ENCODE measurements at places on chromosomes 5 and 9.
A peak's percentile ranks its signal among the peaks of the same experiment; 100 is the strongest.

GRCh38 chr5:26856238-26856637 is 182.1 kb downstream of the CDH9 start:
- no peak for DNase-seq

- no peak for DNase-seq
These were observed 67.1 kb downstream of the PRR16 start for GRCh38 chr5:120531215-120531614.

DNA sequence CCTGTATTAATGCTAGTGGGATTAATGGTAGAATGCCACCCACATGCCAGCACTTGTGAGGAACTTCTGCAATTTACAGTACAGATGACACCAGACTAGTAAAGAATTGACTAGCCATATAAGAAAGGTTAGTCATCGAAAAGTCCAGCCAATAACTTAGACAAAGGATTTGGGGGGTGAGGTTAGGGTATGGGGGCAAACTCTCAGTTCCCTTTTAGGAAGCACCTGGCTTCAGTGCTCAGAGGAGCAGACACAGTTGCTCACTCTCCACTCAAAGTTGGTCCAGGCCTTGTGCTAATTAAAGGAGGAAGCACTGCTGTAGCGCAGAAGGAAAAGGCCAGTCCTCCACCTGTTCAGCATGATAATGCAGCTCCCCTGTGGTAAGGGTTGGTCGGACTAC is 25.2 kb downstream of the TGFBR1 start:
- DNase-seq = no peak

- no peak for DNase-seq
These were observed 105.4 kb upstream of the PCAT7 start for GRCh38 chr9:94449486-94449885.

DNA sequence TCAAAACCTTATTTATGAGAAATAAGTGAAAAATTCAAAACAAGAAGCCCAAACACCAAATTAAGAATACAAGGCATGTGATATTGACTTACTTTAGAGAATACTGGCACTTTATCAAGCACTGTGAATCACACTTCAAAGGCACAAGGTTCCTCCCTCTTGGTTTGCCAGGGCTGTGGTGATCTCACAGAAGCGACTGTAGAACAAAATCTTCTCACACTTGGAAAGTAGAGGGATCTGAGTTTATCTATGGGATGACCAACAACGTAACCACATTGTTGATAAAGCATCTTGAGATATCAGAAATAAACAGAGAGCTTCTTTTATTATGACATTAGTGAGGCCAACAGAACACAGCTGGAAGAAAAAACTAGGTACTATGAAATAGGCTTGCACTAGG is 295.9 kb downstream of the NFIB start:
- no peak for DNase-seq

DNA sequence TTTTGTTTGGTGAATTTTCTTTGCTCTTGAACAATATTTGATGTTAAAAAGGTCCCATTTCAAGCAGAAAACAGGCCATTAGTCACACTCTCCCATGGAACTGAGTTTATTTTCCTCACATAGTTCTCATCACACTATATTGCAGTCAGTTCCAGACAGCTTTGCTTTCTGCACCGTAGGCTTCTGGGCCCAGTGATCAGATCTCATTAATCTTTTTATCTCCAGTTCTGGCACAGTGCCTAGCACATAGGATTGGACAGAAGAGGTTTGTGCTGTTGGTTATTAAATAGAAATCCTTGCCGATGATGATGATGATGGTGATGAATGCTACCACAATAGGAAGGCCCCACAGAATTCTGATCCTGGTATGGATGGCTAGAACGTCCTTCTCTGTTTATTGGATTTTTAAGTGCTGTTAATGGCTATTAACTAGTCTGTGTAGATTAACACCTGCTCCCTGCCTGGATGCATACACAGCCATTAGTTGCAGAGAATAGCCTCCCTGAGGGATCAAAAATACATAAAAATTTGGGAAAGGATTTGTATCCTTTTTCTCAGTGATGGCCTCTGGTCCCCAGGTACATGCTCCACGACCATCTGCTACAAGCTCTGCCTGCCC is 52.0 kb upstream of the NTRK2 start:
- peak; percentile 74 for DNase-seq

DNA sequence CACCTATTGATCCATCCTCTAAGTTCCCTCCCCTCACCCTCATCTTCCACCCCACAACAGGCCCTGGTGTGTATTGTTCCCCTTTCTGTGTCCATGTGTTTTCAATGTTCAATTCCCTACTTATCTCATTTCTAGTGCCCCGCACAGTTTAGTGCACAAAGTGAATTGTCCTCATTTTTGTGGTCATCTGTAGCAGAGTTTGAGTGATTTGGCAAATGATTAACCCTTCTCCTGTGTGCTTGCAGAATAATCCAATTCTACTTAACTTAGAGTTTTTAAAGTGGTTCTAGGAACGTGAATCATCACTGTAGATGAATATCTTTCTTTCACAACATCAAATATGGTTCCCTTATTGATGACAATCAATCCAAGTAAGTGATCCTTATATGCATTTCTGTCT is 6.3 kb upstream of the HAPLN1 start:
- DNase-seq = no peak

- no peak for DNase-seq
These were observed 53.8 kb downstream of the NR2F1 start for GRCh38 chr5:93636837-93637236.

- DNase-seq = no peak
These were observed 37.7 kb upstream of the ICE1 start for GRCh38 chr5:5384660-5385330.

- DNase-seq = peak; percentile 75
These were observed 1354.4 kb upstream of the C9orf72 start for GRCh38 chr9:28927691-28928090.

- no peak for DNase-seq
These were observed 7.0 kb downstream of the CDC42SE2 start for GRCh38 chr5:131270809-131271208.

DNA sequence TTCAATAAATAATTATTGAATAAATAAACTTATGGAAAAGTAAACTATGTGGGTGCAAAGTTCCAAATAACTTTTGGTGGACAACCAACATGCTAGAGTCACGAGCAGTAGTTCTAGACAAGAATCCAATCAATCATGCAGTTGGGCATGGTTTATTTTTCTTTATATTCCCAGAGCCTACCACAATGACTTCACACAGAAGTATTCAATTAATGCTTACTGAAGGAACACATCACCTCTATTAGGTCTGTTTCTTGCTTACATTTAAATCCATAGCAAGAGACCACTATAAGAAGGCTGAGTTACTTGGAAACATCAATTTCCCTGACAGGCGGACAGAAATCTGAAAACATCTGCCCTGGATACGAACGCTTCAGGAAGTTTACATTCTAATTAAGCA is 214.2 kb downstream of the TMEM232 start:
- DNase-seq = no peak

- no peak for DNase-seq
These were observed 8.8 kb downstream of the MAPK9 start for GRCh38 chr5:180283026-180283615.

GRCh38 chr5:135307143-135307903 is 91.7 kb downstream of the MACROH2A1 start:
- peak; percentile 21 for DNase-seq

GRCh38 chr9:105245029-105245890 is 809 bp downstream of the SLC44A1 start:
- DNase-seq = peak; percentile 94

GRCh38 chr9:125761676-125762450 is 14.7 kb downstream of the PBX3 start:
- DNase-seq = peak; percentile 48

GRCh38 chr5:96354237-96354636 is 78.8 kb downstream of the PCSK1 start:
- no peak for DNase-seq

GRCh38 chr5:82622205-82622604 is 344.1 kb upstream of the RPS23 start:
- DNase-seq = no peak

DNA sequence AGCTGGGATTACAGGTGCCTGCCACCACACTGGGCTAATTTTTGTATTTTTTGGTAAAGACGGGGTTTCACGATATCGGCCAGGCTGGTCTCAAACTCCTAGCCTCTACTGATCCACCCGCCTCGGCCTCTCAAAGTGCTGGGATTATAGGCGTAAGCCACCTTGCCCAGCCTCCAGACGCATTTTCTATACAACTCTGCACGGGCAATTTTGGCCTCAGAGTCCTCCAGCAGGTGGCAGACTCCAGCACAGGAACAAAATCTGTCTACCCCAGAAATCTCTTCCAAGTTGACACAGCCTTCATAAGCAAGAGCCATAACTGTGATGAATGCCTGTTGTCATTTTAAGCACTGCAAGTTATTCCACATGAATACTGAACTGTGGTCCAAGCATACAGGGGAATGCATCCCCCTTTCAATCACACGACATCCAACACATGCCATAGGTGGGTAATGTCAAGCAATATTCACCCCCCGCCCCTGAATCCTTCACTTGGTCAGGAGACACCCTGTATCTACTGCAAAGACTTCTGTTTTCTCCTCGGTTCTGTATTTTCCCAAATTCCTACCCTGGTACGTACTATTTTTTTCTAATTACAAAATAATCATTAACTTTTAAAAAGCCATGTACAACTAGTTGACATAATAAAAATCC is 50.8 kb downstream of the ALDH7A1 start:
- DNase-seq = peak; percentile 58

DNA sequence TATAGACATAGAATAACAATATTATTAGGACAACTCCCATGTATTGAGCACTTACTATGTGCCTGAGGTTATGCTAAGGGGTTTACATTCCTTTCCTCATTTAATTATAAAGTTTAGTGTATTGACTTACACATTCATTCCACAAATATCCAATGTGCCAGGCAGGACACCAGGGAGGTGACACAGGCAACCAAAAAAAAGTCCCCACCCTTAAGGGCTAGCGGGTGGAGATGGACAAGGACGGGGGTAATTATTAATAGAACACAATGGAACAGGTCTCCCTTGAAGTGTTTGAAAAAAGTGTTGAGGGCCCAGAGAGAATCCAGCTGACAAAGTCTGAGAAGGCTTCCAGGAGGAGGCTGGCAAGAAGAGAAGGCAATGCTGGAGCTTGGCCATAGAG is 5.7 kb downstream of the TBC1D2 start:
- DNase-seq = no peak

- DNase-seq = no peak
These were observed 216.8 kb upstream of the RFX3 start for GRCh38 chr9:3742586-3742985.

DNA sequence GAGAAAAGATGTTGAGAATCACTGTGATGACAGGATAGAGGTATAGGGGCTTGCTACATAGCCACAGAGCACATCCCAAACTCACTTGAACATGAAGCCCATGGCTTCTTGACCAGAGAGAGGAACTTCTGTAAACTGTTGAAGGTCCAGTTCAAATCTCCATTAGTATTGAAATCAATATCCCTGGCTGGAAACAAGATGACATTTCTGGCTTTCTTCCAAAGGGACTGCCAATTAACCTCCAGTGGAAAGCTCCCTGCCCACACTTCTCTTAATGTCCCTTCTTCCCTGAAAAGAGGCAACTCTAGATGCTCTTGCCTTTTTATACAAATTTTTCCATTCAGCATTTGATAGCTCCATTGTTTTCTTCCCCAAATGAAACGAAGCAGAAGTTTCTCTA is 612.1 kb downstream of the EBF1 start:
- no peak for DNase-seq

DNA sequence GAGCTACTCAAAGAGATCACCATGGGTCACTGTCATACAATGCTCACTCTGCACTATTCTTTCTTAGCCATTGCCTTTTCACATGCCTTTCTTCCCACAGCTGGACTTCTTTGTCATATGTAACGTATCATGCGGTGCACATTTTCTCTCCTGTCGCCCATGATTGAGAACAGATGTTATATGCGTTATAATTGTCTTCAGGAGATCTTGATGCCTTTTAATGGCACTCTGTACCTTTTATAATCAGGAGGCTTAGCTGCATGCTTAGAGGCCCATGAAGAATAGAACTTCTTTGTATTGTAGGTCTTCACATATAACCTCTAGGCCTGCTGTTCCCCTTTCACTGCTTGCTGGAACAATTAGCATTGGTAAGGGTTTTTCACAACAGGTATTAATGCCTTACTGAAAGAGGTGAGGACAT is 436.1 kb downstream of the CDH10 start:
- peak; percentile 99 for DNase-seq

DNA sequence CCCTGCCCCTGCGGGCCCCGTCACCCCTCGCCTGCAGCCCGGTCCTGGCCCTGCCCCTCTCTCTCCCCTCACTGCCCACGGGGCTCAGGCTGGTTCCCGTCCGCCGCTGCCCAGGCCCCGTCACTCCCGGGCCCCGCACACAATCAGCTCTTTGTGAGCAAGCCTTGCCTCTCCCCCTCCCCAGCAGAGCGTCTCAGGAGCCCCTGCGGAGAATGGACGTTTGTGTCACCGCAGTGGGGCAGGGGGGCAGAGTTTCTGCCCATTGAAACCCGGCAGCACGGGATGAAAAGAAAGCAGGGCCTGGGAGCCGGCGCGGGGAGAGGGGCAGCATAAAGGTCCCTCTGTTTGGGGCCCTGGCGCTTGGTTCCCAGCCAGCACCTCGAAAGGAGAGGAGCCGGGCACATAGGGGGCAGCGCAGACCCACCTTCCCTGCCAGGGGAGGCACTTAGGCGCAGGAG is 13.5 kb upstream of the NUP214 start:
- DNase-seq = no peak

DNA sequence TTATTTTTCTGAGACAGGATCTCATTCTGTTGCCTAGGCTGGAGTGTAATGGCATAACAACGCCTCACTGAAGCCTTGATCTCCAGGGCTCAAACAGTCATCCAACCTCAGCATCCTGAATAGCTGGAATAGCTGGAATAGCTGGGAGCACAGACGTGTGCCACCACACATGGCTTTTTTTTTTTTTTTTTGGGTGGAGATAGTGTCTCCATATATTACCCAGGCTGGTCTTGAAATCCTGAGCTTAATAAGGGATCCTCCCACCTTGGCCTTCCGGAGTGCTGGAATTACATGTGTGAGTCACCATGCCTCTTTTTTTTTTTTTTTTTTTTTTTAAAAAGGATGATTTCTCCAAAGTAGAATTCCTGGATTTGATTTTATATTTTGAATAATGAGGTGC is 60.7 kb downstream of the NSD1 start:
- DNase-seq = no peak

DNA sequence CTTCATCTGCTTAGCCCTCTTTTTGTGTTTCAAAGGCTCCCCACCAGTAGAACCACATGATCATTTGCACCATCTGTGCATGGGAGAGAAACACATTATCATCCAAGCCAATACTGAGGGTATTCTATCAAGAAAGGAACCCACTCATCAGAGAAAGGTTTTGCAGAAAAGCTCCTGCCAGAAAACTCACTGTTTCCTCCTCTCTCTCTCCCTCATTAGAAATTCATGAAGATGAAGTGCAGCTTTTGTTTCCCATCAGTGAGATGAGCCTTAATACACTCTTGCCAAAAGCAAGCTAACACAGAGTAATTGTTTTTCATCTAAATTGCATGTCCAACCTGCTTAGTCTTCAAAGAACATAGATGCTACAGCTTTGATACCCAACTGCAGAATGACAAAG is 142.4 kb upstream of the GRAMD2B start:
- peak; percentile 49 for DNase-seq

GRCh38 chr9:20315677-20316076 is 306.6 kb downstream of the MLLT3 start:
- DNase-seq = no peak

- no peak for DNase-seq
These were observed 292.3 kb upstream of the WWC1 start for GRCh38 chr5:167999182-167999581.

All from NCI-H69 (cell line).